ENCODE measurements at places on chromosomes 2 and 18.

DNA sequence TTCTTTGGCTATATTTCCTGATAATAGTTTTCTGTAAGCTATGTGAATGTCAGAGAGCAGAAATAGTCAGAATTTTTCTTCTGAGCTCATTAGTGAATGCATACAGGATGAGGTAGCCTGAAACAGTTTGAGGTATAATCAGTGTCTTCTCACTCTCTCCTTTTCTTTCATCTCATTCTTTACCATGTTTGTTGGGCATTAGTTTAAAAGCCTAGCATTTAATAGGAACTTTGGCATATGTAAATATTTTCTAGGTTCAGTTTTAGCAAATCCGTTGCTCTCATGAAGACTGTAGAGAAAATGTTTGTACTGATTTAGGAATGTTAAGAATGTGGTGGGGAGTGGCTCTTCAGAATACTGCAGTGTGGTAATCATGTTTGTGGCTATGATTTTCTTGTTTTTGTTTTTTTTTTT lies 119.4 kb downstream of the PARD3B start:
- DNase-seq = no peak

- no peak for DNase-seq
Measured at GRCh38 chr2:241668354-241668753, 18.3 kb downstream of the DTYMK start.

- DNase-seq = no peak
Measured at GRCh38 chr2:120759543-120760331, 24.1 kb downstream of the GLI2 start.

DNA sequence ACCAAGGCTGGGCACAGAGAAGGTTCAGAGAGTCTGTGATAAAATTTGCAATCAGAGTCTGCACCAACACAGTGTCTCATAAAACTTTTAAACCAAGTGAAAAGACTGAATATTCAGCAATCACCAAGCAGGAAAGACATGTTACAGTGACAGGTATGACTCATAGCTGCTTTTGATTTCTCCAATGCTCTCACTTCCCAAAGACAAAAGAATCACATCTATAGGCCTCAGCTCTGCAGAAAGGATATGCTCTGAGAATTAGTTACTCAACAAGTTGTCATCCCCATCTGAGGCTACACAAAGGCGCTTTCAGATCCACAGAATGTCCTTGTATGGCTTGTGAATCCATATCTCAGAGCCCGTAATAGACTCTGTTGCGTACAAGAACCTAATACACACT lies 92.5 kb downstream of the KCNF1 start:
- DNase-seq = no peak

All from NCI-H2081 (cell line).